Activated T-helper 2 cell treated with anti-CD3 and anti-CD28 coated beads, Interferon-gamma antibody, Interleukin-2, Interleukin-4, amounts not matched to agents 10 μg/mL and 5 μg/mL and 100 μg/mL, durations not matched to agents 14 hours and 24 hours and 36 hours (primary cell): ENCODE measurements at places on chromosomes 11 and 22. TPM values are rescaled to one million over a fixed set of nuclear protein-coding genes. Genes with fewer than 3 reads are reported as not detected.

Gene KREMEN1
- total RNA-seq = 0.23 and 0.27 TPM in 2 replicates

Gene ISX
- total RNA-seq = not detected in 2 replicates

Gene OR4C11
- total RNA-seq = not detected in 2 replicates

GRCh38 chr22:21447694-21448402 lies 19.3 kb upstream of the TMEM191C start:
- no peak for DNase-seq

DNA sequence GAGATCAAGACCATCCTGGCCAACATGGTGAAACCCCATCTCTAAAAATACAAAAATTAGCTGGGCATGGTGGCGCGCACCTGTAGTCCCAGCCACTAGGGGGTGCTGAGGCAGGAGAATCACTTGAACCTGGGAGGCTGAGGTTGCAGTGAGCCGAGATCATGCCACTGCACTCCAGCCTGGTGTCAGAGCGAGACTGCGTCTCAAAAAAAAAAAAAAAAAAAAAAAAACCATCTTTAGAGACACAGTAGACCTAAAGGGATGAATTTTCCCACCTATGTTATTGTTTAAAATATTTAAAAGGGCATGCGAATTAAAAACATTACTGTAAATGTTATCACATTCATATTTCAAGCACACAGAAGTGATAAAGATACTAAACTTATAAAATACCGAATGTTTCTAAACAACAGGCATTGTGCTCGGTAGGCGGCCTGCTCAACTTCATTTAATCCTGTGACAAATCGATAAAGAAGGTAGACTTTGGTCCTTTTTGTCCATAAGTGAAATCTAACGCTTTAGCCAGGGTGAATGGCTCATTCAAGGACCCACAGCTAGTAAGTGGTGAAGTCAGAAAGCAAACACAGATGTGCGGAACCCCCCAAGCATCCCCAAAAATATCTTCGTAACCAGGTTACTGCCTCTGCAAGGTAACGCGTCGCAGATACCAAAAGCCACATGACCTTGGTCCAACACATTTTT lies 16.1 kb downstream of the NCAPD3 start:
- DNase-seq = peak; percentile 55

DNA sequence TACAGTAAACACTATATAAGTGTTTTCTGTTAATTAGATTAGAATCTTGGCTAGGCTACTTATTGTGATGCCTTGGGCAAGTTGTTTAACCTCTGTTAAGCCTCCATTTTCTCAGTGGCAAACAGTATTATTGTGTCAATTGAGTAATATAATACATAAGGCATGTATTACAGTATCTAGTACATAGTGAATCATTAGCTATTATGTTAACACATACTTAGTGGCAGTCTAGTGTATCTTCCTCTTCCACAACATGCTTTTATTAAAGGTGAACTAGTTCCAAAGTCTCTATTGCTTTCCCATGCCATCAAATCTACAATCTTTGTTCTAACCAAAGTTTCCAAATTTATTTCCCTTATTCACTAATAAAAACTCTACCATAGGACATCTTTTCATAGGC lies 200.9 kb downstream of the SOX6 start:
- no peak for DNase-seq

GRCh38 chr11:71244116-71244810 lies 8.1 kb downstream of the SHANK2 start:
- DNase-seq = no peak

DNA sequence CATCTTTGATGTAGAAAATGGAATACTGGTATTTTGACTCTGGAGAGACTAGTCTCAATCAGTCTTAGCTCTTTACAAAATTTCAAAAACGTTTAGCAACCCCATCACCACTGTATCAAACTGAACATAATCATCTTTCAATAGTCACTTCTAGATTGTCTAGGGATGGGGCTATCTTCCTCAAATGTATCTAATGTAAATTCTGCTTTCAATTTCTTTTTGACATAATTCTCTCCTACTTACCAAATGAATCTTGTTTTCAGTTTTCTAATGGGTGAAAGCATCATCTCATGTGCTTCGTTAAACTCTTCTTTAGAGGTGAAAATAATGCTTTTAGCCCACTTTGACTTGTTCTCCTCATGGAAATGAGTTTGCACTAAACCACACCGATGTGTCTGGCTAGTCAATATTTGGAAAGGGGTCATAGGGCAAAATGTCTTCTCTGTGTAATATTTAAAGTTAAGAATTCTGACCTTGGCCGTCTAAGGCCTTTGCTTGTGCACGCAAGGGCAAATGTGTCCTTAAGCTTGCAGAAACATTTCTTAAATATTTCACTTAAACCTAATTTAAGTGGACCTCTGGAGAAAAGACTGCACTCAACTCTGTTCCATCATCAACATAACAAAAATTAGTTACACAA lies 5.2 kb downstream of the SIK3 start:
- DNase-seq = no peak

- peak; percentile 34 for DNase-seq
These were observed 88.3 kb upstream of the MTMR2 start for GRCh38 chr11:96012086-96012824.

GRCh38 chr22:46044621-46045458 lies 67.9 kb upstream of the WNT7B start:
- no peak for DNase-seq

DNA sequence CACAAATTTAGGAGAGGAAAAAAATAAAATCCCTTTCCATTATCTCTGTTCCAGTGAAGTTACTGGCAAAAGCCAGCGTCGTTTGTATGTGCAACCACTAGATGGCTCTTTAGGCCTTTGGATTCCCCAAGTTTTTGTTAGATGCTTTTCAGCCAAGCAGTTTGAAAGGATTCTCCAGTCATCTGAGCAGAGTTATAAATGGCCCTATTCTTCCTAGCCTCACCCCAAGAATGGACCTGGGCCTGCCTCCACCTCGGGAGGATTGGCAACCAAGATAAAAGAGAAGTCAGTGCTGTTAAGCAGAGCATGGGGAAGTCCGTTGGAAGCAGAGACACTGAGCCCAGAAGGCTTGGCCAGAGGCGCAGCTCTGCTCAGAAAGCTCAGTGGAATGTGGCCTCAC lies 15.4 kb downstream of the FAM181B start:
- DNase-seq = no peak

GRCh38 chr11:9089636-9090035 lies 1.8 kb downstream of the SCUBE2 start:
- no peak for DNase-seq

GRCh38 chr11:68090706-68091105 lies 30.5 kb downstream of the CHKA start:
- DNase-seq = no peak

DNA sequence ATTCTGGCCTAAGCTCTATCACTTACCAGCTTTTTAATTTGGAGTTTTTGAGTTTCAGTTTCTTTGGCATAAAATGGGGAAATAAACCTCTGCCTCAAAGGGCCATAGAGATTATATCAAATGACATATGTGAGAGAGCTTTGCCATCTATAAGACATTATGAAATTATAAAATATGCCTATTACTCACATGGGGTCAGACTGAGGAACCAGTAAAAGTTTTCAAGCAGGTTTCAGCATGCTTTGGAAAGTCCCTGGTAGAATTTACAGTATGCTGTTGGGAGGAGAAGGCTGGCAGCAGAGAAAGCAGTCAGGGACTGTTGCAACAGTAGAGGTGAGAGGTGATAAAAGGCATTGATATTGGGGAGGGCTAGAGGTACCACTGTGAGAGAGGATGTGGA lies 13.6 kb upstream of the MTNR1B start:
- no peak for DNase-seq

GRCh38 chr11:111906680-111907079 lies 4.9 kb downstream of the CRYAB start:
- no peak for DNase-seq
